Kidney epithelial cell (primary cell): ENCODE measurements at places on chromosomes 4 and X. TPM values are rescaled to one million over a fixed set of nuclear protein-coding genes. Genes with fewer than 3 reads are reported as not detected.

DNA sequence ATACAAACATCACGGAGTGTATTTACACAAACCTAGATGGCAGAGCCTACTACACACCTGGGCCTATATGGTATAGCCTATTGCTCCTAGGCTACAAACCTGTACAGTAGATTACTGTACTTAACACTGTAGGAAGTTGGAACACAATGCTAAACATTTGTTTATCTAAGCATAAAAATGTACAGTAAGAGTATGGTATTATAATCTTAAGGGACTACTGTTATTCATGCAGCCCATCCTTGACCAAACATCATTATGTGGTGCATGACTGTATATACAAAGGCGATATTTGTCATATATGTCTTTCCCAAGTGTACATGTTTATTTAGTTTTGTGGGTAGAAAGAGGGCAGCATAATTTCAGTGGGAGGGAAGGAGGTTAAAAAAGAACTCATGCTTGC is 177.7 kb upstream of the FSTL5 start:
- no peak for DNase-seq

- no peak for DNase-seq
Observed at GRCh38 chr4:97923096-97923495, 220.2 kb downstream of the STPG2 start.

GRCh38 chrX:127764674-127765073 is 287.5 kb downstream of the ACTRT1 start:
- no peak for DNase-seq

The NXF3 gene
- not detected in 2 replicates for total RNA-seq

The MAGEE1 gene
- total RNA-seq: 2.3 and 2.4 TPM in 2 replicates

DNA sequence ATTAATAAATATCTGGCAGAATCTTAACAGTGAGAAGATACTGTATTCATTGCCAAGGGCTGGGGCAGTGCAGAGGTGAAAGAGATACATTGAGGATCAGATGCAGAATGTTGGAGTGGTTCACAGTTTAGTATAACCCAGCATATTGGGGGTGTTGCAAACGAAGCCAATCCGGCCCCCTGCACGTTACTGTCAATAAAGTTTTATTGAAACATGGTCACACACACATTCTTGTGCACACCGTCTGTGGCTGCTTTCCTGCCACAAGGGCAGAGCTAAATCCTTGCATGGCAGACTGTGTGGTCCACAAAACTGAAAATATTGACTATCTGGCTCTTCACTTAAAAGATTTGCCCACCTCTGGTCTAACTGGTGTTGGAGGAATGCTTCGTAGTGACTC is 119.7 kb downstream of the SHOX start:
- no peak for DNase-seq

DNA sequence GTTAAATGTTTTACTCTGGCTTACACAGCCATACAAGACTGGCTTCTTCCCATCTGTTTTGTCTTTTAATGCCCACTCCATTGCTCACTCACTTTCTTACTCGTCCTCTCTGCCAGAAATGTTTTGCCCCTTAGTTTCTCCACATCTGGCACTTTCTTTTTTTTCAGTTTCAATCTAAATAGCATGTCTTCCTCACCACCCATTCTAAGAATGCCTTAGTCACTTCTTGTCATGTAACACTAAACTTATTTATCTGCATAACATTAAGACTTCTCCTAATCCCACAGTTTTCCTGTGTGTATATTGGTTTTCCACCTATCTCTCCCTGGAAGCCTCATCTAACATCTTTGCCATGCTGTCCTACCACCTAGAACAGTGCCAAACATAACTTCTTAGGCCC is 119.3 kb downstream of the ADAMTS3 start:
- DNase-seq: no peak

DNA sequence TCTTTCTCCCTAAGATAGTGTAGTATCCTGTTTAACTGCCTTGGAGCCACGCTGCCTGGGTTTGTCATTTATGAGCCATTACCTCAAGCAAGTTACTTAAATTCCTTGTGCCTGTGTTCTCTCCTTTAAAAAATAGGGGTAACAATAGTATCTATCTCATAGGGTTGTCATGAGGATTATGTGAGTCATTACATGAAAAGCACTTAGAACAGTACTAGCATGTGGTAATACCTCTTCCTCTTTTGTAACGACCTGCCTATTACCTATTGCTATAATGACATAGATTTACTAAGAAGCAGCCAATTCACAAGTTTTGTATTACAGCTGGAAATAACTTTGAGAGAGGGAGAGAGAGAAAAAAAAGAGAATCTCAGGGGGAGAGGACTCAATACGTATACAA is 834.7 kb downstream of the RAPGEF2 start:
- DNase-seq: no peak

The UGT2B15 gene
- total RNA-seq: not detected in 2 replicates

The LGI2 gene
- total RNA-seq: 0.25 and 0.75 TPM in 2 replicates

DNA sequence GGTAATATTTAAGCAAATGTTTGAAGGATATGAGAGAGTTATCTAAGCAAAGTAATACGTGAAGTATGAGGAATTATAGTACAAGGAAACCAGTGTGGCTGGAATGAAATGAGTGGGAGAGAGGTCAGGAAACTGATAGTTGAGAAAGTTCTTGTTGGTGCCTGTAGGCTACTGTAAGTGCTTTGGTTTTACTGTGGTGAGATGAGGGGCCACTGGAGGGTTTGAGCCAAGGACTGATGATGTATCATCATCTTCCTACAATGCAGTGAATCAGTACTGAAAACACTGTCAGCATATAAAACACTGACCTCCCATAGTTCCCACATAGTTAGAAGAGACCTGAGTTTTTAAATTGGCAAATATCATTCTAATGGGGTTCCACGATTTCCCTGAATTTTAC is 367.5 kb upstream of the CTSO start:
- peak; percentile 48 for DNase-seq

DNA sequence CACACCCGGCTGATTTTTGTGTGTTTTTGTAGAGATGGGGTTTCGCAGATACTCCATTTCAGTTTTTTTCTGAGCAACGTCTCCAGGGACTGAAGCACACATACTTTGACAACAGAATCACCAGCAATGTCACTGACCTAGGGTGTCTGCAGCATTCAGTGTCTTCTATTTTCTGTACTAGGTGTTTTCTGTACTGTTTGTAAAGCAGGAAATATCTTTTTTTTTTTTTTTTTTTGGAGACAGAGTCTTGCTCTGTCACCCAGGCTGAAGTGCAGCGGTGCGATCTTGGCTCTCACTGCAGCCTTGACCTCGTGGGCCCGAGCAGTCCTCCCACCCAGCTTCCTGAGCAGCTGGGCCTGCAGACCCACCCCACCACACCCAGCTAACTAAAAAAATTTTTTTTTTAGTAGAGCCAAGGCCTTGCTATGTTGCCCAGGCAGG is 8.9 kb downstream of the ADD1 start:
- DNase-seq: no peak
